Breast epithelium (tissue), 4 donors: ENCODE measurements at places on chromosomes 5 and 9. TPM values are rescaled to one million over a fixed set of nuclear protein-coding genes. Genes with fewer than 3 reads are reported as not detected.

PCDHGA4 gene
- total RNA-seq = 12.1 TPM

PCDHB4 gene
- total RNA-seq = 9.2 TPM

ALDH1B1 gene
- total RNA-seq = 18.4 TPM

CXCL14 gene
- 46.9 TPM for total RNA-seq

ZDHHC21 gene
- total RNA-seq = 29.1 TPM

PRELID2 gene
- total RNA-seq = 23.1 TPM

NIPSNAP3A gene
- 28.2 TPM for total RNA-seq
